ENCODE measurements at places on chromosomes 1 and 21.

- DNase-seq = no peak
Measured at GRCh38 chr21:45545691-45546531, 3.7 kb upstream of the SLC19A1 start.

GRCh38 chr1:23434260-23434775, 9.8 kb upstream of the TCEA3 start:
- no peak for DNase-seq

GRCh38 chr1:6703016-6703415, 1.4 kb upstream of the DNAJC11 start:
- no peak for DNase-seq

GRCh38 chr1:10789047-10789791, 7.2 kb downstream of the CASZ1 start:
- DNase-seq = no peak

DNA sequence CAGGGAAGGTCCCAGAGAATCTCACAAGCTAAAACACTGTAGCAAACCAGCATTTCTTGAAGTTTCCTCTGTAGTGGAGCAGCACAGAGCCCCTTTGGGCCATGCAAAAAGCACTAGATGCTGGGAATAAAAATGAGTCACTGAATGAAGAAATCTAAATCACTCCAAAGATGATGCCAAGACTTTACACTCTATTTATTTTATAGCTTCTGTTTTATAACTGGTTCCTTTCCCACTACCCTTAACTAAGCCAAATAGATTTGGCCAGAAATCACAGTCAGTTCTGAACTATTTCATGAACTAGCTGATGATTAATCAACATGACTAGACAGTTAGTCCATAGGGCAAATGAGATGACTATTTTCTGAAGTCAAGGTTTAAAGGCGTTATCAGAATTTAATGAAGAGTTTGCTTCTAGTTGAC, 89.5 kb downstream of the SCMH1 start:
- no peak for DNase-seq

GRCh38 chr1:18204575-18204974, 97.0 kb downstream of the IGSF21 start:
- DNase-seq = no peak

GRCh38 chr1:248798791-248799190, 26.9 kb downstream of the SH3BP5L start:
- no peak for DNase-seq

DNA sequence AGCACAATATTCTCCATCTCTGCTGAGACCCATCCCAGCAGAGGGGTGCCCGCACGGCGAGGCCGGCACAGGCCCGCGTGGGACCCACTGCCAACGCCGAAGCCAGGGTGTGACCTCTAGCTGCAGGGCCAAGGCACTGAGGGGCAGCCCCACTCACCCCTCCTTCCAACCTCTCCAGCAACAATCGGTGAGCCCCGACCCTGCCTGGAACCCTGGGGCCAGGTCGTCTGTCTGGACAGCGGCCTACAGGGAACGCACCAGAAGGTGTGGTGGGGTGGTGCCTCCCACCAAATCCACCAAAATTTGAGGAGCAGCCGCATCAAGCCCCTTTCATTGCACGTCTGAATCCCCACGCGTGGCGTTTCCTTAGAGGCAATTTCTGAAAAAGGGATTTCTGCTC, 63.0 kb upstream of the ADARB1 start:
- DNase-seq = no peak

DNA sequence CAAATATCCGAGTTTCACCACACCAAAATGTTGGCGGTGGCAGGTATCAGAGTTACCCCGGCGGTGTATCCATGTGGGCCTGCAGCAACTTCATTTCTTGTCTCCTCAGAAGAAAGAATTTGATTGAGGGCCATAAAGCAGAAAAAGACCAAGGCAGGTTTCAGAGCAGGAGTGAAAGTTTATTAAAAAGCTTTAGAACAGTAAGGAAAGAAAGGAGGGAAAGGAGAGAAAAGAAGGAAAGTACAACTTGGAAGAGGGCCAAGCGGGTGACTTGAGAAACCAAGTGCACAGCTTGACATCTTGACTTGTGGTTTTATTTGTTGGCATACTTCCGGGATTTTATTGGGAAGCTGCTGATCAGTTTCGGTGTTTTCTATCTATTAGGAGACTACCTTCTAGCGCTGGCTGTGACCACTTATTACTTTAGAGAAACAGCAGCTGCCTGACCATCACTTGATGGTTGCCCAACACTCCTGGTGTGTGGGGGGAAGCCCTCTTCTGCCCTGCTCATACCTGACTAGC, 75.5 kb upstream of the RAB3GAP2 start:
- DNase-seq = no peak

GRCh38 chr1:212007886-212008285, 27.5 kb downstream of the INTS7 start:
- DNase-seq = no peak

DNA sequence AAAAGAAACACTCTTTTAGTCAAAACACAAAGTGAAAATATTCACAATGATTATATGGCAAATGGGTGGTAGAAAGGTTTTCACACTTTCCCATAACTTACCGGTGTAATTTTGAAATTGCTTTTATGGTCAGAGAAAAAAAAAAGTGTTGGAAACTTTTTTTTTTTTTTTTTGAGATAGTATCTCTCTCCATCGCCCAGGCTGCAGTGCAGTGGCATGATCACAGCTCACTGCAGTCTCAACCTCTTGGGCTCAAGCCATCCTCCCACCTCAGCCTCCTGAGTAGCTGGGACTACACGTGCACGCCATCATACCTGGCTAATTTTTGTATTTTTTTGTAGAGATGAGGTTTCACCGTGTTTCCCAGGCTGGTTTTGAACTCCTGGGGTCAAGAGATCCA, 3.3 kb downstream of the IFNGR2 start:
- no peak for DNase-seq

- no peak for DNase-seq
Measured at GRCh38 chr1:70864302-70864701, 183.3 kb downstream of the PTGER3 start.

DNA sequence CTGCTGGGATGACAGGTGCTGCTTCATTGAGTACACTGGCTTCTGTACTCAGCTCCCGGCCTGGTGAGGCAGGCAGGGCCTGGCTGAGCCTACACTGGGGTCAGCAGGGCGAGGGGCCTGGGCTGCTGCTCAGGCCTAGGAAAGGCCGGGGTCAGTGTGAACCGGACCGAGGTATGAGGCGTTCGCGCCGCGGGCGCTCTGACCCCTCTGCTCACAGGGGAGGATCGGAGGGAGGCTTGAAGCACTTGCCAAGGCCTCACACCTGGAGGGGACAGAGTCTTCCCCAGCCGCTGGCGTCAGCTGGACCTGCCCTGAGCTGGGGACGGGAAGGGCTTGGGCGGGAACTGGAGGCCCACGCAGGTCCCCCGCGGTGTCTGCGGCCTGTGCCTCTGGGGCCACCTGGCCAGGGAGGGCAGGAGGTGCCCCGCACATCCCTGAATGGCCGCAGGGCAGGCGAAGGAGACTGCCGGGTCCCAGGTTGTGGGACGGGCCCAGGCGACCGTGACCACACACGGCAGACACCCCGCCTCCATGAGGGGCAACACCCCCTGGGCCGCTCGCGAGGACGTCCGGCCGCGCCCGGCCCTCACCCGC, 466 bp downstream of the PEX10 start:
- no peak for DNase-seq

GRCh38 chr1:224151117-224151516, 31.9 kb upstream of the DEGS1 start:
- DNase-seq = no peak

All from CD4-positive, alpha-beta memory T cell (primary cell).